ENCODE measurements at places on chromosomes 2 and 18. TPM values are rescaled to one million over a fixed set of nuclear protein-coding genes. Genes with fewer than 3 reads are reported as not detected.

- DNase-seq: peak; percentile 69
Measured at GRCh38 chr18:36321658-36322407, 24.3 kb downstream of the FHOD3 start.

SERPINB13 gene
- not detected for total RNA-seq

DNA sequence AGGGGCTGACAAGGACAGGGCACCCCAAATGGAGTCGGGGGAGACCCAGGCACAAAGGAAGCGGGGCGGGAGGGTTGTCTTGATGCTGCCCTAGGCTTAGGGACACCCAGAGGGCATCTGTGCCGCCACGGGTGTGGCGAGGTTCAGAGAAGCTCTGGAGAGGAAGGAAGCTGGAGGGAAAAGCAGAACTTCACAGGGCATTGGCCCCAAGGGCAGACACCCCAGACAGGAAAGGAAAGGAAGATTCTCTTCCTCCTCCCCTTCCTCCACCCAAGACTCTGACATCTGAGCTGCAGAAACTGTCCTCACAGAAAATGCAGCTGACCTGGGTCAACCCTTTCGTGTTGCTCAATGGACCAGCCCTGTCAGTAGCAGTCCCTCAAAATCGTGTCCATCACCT is 25.6 kb downstream of the DNMT3A start:
- no peak for DNase-seq

COL4A4 gene
- under 0.01 TPM for total RNA-seq

GRCh38 chr2:154568413-154568812 is 130.1 kb upstream of the KCNJ3 start:
- DNase-seq: no peak

ZDBF2 gene
- 8.3 TPM for total RNA-seq

DNA sequence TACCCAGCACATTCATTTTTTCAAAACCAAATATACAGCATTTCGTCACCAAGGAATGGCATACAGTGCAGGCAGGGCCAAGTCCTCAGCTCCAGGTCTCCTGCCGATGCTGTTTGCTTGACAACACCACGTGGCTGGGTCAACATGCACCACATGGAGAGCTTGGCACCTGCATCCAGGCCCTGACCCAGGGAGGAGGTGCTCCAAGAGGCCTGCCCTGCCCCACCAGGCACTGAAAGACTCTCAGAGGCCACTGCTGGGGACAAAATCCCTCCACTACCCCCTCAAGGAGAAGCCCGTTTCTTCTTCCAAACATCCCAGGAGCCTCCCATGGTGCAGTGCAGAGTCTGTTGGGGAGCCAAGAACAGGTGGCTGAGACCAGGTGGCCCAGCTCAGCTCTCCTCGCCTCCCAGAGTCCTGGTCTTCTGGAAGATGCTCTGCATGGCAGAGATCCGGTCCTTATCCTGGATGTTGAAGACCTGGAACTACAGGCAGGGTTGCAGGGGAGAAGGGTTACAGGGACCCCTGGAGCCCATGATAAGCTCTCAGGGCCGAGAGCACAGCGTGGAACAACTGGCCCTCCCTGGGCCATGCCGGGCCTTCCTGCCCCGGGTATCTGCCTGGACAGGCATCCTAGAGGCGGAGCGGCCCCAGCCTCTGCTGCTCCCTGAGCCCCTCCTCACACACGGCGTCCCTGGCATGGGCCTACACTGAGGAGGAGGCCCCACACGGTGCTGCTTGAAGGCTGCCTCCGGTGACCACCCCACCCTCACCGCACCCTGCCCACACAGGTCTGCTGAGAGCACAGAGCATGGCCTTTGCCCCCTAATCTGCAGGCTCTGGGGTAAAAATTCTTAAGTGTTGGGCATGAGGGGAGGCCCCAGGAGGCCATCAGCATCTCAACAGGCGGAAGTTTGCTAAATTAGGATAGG is 9.0 kb downstream of the MAB21L4 start:
- no peak for DNase-seq

LRP2 gene
- under 0.01 TPM for total RNA-seq

INPP5D gene
- not detected for total RNA-seq

- no peak for DNase-seq
Measured at GRCh38 chr2:158970241-158970751, 1.9 kb downstream of the TANC1 start.

GRCh38 chr2:205465791-205466190 is 216.5 kb upstream of the NRP2 start:
- DNase-seq: no peak

GRCh38 chr2:215724146-215724545 is 288.3 kb upstream of the FN1 start:
- no peak for DNase-seq

- DNase-seq: peak; percentile 56
Measured at GRCh38 chr2:126655500-126656430, at the start of gene GYPC. Gene GYPC (plus strand): TSS chr2:126656158. CDS start chr2:126656264, 106 bp downstream.

- DNase-seq: no peak
Measured at GRCh38 chr2:73937103-73937885, 10.6 kb downstream of the DGUOK start.

CYS1 gene
- total RNA-seq: 2.1 TPM

CABYR gene
- 1.4 TPM for total RNA-seq

GRCh38 chr18:34847408-34847807 is 137.3 kb downstream of the DTNA start:
- DNase-seq: no peak

PLGLB1 gene
- total RNA-seq: 1.3 TPM

SEH1L gene
- total RNA-seq: 57.8 TPM

RNF125 gene
- total RNA-seq: 0.57 TPM

- DNase-seq: peak; percentile 52
Measured at GRCh38 chr2:148926291-148926961, 51.4 kb downstream of the KIF5C start.

GRCh38 chr2:170991398-170992182 is 62.5 kb downstream of the GORASP2 start:
- no peak for DNase-seq

DNA sequence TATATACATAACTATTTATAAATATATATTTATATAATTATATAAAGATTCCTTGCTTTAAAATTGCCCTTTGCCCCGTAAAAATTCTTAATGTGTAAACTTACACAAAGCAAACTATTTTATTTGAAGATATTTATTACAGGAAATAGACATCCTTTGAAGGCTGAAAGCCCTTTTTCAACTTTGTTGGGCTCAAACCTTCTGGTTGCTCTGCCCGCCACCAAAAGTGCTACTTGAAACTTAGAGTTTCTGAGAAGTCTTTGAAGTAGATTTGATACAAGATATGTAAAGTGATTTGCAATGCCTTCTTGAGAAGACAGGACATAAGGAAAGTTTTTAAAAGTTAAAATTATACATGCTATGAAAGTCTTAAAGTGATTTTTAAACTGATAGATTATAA is 36.6 kb upstream of the METAP1D start:
- no peak for DNase-seq

DNA sequence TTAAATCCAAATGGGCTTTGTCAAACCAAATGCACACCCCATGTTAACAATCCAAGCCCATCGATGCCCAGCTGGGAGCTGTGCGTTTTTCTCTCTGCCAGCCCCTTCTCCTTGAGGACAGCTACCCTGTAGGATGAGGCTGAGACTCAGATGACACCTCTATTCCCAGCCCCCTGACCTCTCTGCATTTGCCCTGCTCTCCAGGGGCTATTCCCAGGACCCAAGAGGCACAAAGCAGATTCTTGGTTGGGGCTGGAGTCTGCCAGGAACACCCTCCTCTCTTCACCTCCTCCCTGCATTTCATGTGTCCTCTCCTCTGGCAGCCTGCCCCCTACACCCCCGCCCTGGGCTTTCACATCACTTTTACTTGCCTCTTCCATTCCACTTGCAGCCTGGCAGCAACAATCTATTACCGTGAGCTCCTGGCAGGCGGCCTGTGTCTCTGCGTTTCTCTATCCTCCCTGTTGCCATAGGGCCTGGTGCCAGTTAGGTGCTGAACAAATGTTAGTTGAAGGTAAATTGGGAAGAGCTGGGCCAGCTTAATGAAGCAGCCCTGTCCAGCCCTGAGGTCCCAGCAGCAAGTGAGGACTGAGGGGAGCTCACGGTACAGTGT is 51.8 kb downstream of the ADD2 start:
- DNase-seq: no peak

RTP5 gene
- not detected for total RNA-seq

DNA sequence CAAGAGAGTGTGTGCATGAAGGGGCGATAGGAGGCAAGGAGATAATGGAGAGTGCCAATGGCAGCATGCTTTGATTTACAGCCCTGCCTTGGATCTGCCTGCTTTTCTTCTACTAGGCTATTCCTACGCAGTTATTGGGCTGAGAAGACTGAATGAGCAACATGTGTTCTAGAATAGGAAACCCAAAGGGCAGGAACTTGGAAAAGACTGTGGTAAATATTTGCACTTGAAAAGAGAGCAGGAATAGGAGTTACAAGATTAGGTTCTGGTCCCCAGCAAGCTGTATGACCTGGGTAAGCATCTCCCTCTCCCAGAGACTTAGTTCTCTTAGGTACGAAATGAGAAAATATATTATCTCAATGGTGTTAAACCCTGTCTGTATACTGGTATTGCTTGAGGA is 367.7 kb downstream of the CLIP4 start:
- no peak for DNase-seq

DNA sequence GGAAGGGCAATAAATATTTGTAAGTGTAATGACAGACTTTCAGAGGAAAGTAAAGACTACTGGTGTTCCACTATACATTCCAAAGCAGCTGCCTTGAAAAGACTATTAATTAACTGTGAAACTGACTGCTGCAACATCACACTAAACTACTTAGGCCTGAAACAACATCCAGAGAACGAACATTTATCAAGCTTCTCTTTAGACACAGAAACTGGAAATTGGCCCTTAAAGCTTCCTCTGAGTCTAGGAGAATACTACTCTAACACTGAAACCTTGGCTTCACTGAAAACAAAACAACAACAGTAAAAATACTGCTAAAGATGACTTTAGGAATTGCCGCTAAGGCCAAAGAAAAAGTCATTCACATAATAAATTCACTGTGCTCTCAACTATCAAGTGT is 74.6 kb downstream of the ESCO1 start:
- no peak for DNase-seq

HOXD3 gene
- 10.9 TPM for total RNA-seq

GRCh38 chr2:4047961-4048891 is 344.9 kb downstream of the DCDC2C start:
- DNase-seq: peak; percentile 80

GAREM1 gene
- total RNA-seq: 1.5 TPM

GRCh38 chr2:110103061-110103961 is 12.3 kb downstream of the MALL start:
- DNase-seq: no peak

- DNase-seq: no peak
Measured at GRCh38 chr18:41744421-41745030, 210.5 kb upstream of the PIK3C3 start.

- no peak for DNase-seq
Measured at GRCh38 chr2:202069170-202070067, 3.6 kb upstream of the KIAA2012 start.
